ENCODE measurements at places on chromosomes 7 and 10.

DNA sequence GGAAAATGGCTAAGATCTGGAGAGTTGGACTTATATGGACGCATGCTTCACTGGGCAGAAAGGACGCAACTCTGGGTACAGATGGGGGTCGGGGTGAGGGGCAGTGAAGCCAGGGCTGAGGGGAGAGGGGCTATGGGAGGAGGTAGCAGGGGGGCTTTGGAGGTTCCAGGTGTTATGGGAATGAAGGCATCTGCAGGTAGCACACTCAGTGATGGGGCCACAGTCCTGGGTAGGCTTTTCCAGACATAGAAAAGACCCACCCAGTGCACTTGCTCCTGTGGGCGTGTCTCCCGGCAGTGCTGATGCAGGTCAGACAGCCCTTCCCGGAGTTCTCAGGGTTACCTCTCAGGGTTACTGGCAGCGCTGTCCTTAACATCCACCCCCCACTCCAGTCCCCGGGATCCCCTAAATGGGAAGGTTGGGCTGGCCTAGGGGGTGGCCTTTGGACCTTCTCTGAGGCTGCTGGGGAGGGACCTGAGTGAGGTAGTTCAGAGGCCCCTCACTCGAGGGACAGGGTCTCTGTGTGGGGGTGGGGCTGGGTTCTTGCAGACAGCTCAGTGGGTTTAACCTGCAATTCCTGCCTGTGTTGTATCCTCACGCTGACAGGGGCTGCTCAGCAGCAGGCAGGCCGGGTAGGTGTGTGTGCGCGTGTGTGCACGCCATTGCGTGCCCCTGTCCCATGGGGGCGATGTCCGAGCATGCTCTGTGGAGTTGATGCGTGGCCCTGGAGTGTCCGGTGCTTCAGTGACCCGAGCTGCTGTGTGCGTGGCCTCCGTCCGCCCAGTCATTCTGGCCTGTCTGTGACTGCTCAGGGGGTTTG, 6.2 kb downstream of the ZYX start:
- no peak for DNase-seq

DNA sequence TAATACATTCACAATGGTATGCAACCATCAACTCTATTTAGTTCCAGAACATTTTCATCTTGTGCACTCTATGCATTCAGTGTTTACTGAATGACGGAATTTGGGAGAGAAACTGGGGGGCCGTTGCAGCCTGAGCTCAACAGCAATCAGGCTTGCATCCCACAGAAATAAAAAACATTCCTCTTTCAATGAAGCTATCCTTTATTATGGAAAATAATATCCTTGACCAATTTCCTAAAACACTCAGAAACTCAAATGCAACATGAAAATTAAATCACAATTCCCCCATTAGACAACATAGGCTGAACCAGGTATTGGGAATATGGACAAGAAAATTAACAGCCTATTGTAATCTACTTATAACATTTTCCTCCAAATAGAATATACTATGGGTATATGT, 6.3 kb upstream of the EXOC4 start:
- DNase-seq, result no peak

DNA sequence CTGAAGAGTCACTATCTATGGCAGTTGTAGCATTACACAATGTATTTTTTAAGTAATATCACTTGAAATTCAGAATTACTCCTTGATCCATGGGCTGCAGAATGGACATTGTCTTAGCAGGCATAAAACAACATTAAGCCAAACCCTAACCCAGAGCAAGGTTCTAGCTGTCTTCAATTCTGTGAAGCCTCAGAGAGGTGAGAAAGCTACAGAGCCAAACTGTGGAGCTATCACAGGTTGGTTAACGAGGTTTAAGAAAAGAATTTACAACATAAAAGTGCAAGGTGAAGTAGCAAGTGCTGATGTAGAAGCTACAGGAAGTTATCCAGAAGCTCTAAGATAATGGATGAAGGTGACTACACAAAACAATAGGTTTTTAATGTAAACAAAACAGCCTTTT, 582.7 kb upstream of the POT1 start:
- no peak for DNase-seq

DNA sequence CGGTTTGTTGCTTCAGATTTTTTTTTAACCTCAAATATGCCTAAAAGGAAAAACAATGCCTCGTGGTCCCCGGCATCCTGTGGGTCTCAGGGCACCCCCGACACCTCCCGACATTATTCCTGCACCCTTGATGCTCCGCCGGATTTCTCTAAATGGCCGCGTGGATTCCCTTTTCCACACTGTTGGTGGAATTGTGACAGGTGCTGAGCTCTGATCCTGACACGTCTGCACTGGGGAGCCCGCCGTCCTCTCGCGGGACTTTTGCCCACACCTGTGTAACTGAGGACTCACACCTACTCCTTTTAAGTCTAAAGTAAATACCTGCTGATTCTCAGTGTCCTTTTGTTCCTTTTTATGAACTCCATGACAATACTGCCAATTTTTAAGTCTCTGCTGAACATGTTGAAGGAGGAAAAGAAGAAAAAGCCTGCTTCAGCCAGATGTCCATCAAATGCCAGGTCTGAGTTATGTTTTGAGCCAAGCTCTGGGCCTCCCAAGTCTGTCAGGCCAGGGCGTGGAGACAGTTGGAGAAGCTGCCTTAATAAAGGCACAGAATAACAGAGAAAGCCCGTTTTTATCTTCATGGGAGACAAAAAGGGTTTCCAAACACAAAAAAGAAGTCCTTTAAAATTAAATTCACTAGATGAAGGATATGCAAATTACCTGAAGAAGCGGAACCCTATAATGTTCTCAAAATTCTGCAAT, 568.2 kb downstream of the DNAJB6 start:
- DNase-seq, result no peak

- DNase-seq, result no peak
Observed at GRCh38 chr10:98486421-98486820, 39.7 kb upstream of the HPS1 start.

DNA sequence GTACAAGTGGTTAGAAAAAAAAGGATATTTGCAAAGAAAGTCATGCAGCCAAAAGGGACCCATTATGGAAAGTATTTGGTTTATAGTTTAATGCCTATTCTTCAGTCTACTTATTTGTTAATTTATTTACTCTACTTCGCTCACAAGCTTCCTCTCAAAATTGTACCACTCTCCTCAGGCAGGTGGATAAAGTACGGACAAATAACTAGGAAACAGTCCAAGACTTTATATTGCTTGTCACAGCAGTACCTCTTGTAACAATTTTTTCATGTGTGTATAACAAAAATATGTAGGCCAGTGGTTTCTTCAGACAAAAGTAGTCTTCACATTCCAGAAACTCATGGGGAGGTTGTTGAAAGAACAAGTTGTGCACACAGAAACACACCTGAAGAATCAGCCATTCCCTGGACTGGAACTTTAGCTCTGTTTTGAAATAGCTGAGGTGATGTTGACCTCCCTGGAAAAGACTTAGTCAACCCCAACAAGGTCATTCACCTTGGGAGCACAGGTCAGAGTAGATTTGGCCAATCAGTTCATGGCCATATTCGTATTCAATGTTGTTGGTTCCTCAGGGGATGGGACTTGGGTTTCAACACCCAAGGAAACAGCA, 73.4 kb downstream of the TES start:
- DNase-seq, result no peak

GRCh38 chr10:30600005-30600404, 29.5 kb downstream of the LYZL2 start:
- no peak for DNase-seq

GRCh38 chr7:100779359-100779758, 46.0 kb downstream of the ZAN start:
- no peak for DNase-seq
